ENCODE measurements at places on chromosomes 12 and 14.

GRCh38 chr12:6370576-6370935 is 4.8 kb downstream of the SCNN1A start:
- DNase-seq, result no peak

DNA sequence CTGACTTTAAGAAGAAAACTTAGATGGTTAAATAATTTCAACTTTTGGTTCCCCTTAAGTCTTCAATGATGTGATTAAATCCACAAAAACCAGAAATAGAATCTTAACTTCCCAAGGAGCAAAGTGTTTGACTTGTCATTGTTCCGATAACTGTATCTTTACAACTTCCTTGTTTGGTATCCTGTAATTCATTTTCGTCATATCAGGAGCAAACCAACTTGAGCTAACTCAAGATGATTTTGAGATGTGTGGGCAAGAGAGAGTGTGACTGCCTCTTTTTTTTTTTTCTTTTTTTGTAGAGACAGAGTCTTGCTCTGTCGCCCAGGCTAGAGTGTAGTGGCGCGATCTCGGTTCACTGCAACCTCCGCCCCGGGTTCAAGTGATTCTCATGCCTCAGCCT is 25.3 kb downstream of the DRAM1 start:
- DNase-seq, result no peak

- DNase-seq, result no peak
These were observed 7.7 kb downstream of the WSB2 start for GRCh38 chr12:118053071-118053985.

DNA sequence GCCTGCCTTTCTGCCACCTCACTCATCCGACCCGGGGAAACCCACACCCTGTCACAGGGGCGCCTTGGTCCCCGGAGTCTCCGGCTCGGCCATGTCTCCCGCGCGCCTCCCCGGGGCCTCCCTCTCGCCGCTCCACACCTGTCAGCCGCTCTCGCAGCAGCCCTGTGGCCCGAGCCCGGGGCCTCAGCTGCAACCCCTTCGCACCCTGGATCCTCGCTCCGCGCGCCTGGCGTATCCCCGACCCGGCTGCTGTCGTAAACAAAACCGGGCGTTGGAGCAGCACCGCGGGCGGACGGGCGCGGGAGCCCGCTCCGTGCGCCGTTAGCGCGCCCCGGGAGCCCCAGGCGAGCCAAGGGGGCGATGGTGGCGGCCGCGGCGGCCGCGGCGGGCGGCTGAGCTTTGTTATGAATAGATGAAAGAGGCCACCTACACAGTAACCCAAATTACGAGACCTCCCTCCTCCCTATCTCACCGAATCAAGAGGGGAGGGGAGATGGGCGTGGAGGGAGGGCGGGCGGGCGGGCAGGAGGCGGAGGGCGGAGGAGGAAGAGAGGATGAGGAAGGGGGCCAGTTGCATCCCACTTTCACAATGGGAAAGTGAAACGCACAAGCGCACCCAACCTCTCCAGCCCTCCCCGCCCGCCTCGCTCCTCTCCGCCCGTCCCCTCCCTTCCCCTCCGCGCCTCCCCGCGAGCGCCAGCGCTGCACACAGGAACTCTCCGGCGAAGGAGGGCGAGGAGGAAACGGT is at the start of gene PLXNC1:
Gene PLXNC1 (plus strand): TSS at position 587 of the 748 bp plus-strand sequence. CDS start 395 bp downstream, outside the sequence.
- DNase-seq, result no peak

- DNase-seq, result no peak
These were observed 174.7 kb downstream of the ESR2 start for GRCh38 chr14:64119500-64119899.

DNA sequence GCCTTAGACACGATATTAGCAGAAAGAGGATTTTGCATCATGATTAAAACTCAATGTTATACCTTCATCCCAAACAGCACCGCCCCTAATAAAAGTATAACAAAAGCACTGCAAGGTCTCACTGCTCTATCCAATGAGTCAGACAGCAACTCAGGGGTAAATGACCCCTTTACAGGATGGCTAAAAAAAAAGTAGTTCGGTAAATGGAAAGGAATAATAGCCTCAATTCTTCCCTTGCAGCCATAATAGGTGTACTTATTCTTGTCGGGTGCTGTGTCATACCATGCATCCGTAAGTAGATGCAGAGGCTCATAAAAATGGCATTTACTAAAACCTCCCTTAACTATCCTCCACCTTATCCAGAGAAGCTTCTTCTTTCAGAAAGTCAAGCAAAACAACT is 53.9 kb upstream of the AP4S1 start:
- no peak for DNase-seq

DNA sequence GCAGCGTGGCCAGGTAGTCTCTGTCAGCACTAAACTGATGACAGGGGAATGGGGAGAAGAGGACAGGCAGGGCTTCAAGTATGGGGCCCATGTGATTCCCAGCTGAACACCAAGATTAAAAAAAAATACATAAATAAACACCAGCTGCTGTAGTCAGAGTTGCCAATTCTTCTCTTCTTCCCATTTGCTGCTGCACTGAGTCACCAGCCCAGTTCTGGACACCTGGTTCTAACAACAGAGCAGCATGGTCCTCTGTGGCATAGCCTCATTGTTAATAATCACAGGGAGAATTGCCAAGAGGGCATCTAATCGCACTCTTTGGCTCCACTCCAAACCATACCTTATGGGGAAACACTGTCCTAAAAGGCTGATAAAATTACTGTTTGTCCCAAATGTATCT is 15.1 kb downstream of the PPM1H start:
- no peak for DNase-seq

- DNase-seq, result no peak
These were observed 433.8 kb downstream of the PRKD1 start for GRCh38 chr14:29493849-29494248.

DNA sequence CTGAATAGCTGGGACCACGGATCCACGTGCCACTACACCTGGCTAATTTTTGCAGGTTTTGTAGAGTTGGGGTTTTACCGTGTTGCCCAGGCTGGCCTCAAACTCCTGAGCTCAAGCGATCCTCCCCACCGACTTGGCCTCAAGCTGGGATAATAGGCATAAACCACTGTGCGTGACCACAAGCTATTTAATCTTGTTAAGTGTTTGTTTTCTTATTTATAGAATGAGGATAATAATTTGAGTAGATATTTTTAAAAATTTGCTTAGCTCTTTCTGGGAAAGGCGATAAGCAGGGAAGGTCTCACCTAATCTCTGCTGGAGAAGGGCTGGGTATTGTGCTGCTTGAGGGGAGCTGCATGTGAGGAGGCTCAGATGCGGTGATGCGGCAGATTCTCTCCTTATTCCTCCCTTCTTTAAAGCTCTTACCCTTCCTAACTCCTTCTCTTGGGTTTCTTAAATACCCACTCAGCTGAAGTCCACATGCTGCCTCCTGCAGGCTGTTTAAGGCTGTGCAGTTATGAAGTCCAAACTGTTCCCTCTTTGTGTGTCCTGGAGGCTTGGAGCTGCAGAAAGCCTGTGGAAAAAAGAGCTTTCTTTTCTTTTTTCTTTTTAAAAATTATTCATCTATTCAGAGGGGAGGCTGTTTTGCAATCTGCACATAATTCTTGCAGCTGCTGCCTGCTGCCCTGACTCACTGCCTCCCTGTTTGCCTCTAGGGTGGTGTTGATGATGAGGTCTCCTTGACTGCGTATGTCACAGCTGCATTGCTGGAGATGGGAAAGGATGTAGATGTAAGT is 37.9 kb downstream of the A2ML1 start:
- DNase-seq, result no peak

GRCh38 chr14:46734286-46734685 is 82.7 kb upstream of the RPL10L start:
- no peak for DNase-seq

- DNase-seq, result no peak
These were observed 197.0 kb downstream of the TMTC2 start for GRCh38 chr12:82883394-82884355.

DNA sequence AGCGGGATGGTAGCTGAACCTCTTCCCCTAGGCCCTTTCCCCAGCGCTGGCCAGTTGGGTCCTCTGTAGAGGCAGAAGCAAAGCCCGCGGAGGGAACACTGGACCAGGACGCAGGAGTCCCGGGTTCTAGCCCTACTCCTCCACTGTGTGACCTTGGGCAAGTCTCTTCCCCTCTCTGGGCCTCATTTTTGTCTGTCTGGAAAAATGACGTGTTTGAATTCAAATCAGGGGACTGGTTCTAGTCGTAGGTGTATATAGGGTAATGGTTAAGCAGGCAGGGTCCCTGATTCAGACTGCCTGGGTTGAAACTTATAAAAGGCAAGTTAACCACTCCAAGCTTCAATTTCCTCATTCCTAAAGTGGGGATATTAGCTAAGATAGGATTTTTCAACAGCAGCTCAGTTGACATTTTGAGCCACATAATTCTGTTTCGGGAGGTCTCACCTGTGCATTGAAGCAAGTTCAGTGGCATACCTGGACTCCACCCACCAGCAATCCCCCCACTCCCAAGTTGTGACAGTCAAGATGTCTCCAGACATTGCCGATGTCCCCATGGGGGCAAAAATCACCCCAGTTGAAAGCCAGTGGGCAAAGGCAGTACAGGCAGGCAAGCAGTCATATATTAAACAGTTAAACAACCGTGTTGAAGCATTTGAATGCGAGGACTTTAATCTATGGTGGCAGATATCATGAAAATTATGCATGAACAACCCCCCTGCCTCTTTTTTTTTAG is 899 bp downstream of the TPCN1 start:
- no peak for DNase-seq

DNA sequence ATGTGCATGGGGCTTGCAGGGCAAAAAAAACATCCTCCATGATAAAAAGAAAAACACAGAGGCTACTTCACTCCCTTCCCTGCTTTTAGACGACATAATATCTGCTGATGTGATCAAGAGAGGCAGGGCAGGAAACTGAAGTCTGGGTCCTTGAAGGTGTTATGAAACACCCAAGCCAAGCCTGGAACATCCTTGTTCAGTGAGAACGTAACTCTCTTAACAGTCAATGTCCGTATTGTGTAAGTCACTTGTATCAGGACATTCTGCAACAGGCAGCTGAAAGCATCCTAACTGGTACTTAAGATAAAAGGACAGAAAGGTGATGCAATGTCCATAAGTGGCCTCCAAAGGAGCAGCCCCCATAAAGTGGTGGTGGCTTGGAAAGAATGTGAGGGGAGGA is 20.0 kb downstream of the KCNK10 start:
- DNase-seq, result no peak

All from stimulated activated CD4-positive, alpha-beta T cell treated with anti-CD3 and anti-CD28 coated beads, Interleukin-1b, Interleukin-23, amount 100 ng/mL, for 1 hour (primary cell).